ENCODE measurements at places on chromosomes 5 and 9. TPM values are rescaled to one million over a fixed set of nuclear protein-coding genes. Genes with fewer than 3 reads are reported as not detected.

GRCh38 chr9:2053883-2054845 is 39.0 kb downstream of the SMARCA2 start:
- peaks cover 8% of the 10 kb centered on the region for H3K36me3 ChIP-seq
- no peak for DNase-seq
- no peak overlapping the region for H3K4me3 ChIP-seq
- H3K4me1 ChIP-seq: no peaks in the 10 kb centered on the region

GRCh38 chr9:137405677-137406081 is 17.3 kb downstream of the EXD3 start:
- H3K4me1 ChIP-seq: peaks cover 17% of the 10 kb centered on the region
- H3K36me3 ChIP-seq: no peaks in the 10 kb centered on the region
- no peak overlapping the region for H3K27ac ChIP-seq
- H3K27me3 ChIP-seq: no peaks in the 10 kb centered on the region

The HRH2 gene
- 24.8 TPM for polyA plus RNA-seq

The PTCH1 gene
- 3.7 TPM for polyA plus RNA-seq

The PCDHGA3 gene
- 1.3 TPM for polyA plus RNA-seq

The FOXB2 gene
- polyA plus RNA-seq: not detected
